ENCODE measurements at places on chromosomes 3 and 15. TPM values are rescaled to one million over a fixed set of nuclear protein-coding genes. Genes with fewer than 3 reads are reported as not detected.

DNA sequence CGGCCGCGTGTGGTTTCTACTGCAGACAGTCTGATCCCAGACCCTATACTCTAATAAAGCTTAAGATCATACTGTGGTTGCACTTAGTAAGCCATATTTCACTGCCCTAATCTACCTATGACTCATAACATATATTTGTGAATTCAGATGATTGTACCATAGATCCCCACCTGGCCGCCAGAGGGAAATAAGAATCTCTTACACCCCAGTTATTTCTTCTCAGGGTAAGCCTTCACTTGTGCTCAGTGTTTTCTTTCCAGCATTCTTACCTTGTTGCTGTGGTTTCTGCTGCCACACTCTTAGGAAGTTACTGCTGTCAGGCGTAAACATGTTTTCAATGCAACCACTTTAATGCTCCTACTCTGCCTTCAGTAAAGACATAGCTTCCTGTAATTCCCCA lies 105.9 kb downstream of the B3GALNT1 start:
- no peak for ATAC-seq

DNA sequence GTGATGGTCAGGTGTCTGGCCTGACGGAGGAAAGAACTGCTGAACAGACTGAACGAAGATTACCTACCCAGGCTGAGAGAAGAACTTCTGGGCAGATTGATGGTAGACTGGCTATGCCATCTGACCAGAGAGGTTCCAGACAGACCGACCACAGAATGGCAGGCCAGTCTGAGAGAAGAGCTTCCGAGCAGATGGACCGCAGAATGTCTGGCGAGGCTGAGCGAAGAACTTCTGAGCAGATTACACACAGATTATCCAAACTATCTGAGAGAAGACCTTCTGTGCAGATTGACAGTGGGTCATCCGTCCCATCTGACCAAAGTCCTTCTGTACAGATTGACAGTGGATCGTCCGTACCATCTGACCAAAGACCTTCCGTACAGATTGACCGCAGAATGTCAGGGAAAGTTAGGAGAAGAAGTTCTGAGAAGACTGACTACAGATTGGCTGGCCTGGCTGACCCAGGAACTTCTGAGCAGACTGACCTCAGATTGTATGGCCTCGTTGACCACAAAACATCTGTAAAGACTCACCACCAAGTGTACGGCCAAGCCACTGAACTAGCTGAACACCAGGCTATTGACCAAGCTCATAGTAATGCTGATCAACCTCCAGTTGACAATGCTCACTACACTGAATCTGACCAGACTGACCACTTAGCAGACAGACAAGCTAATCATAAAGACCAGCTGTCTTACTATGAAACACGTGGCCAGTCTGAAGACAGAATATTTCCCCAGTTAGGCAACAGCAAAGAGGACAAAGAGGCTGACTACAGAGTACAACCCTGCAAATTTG lies 812 bp downstream of the TEX55 start:
- no peak for ATAC-seq

DNA sequence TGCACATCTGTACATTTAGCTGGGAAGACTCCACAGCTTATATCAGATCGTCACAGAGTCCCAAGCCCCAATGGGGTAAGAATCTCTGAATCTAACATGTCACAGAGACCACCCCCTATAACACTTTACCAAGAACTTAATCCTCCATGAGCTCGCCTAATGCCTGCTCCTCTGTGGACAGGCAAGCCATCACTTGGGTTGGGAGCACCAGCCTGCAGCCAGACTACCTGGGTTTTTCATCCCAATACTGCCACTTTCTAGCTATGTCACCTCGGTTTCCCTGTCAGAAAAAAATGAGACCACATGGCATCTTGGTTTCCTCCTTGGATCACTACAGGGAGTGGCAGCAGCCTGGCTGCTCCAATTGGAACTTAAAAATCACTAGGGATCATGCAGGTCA lies 277.9 kb upstream of the TLE3 start:
- ATAC-seq, result no peak

DNA sequence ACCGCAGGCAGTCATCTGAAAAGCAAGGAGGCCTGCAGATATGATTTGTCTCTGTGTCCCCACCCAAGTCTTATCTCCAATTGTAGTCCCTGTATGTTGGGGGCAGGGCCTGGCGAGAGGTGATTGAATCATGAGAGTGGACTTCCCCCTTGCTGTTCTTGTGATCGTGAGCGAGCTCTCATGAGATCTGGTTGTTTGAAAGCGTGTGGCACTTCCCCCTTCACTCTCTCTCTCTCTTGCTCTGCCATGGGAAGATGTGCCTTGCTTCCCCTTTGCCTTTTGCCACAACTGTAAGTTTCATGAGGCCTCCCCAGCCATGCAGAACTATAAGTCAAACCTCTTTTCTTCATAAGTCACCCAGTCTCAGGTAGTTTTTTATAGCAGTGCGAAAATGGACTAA lies 83.3 kb downstream of the TMCO5A start:
- ATAC-seq, result no peak

The ACAP2 gene
- 36.6 TPM for total RNA-seq

The SYNPR gene
- not detected for total RNA-seq
